ENCODE measurements at places on chromosomes 16 and 17.

- DNase-seq, result no peak
Measured at GRCh38 chr16:68062910-68063393, 22.2 kb upstream of the NFATC3 start.

DNA sequence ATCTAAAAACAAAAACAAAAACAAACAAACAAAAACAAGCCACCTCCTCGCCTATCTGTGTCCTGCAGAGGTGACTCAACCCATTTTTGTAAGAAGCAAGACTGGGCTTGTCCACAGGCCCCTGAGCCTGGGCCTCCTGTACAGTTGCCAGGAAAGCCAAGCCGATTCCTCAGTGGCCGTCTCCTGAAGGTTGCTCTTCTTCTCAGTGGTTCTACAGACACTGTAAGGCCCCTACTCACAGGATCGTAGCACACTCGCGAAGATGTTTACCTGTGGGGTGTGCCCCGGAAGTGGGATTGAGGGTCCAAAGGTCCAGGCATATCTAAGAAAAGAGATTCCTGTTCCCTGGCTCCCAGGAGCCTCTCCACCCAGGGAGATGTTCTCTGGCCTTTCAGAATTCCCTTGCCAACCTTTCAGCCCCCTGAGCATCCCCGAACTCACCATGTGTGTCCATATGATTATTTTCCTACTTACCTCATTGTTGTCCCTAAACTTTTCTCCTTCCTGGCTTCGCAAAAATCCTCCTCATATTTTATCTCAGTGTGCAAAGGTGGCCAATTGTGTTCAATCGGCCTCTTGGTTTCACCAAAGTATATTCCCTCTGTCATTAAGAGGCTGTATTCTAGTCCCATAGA, 7.5 kb upstream of the CES3 start:
- DNase-seq, result no peak

GRCh38 chr16:24748242-24748641, 18.8 kb downstream of the TNRC6A start:
- no peak for DNase-seq

DNA sequence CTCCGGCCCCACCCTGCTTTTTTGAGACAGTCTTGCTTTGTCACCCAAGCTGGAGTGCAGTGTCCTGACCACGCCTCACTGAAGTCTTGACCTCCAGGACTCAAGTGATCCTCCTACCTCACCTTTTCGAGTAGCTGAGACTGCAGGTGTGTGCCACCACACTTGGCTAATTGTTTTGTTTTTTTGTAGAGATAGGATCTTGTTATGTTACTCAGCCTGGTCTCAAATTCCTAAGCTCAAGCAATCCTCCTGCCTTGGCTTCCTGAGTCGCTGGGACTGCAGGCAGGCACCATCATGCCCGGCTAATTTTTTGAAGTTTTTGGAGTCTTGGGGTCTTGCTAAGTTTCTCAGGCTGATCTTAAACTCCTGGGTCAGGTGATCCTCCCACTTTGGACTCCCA, 206.7 kb downstream of the SHISA9 start:
- no peak for DNase-seq

DNA sequence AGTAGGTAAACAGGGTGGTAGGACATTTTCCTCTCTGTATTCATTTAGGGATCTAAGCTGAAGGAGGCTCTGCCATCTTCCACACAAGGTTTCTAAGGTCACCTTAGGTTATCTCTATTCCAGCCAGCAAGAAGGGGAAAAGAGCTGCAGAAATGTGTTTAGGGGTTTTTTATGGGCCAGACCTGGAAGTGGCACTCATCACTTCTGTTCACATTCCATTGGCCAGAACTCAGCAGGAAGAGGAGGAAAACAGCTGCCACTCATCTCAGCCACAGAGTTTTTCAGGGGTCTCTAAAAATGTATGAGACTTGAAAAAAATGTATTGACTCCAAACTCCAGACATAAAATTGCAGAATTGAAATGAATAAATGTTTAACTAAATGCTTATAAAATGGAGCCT, 65.8 kb downstream of the FTO start:
- no peak for DNase-seq
